ENCODE measurements at places on chromosomes 2 and 18.

GRCh38 chr2:175251425-175252041, 70.0 kb upstream of the ATP5MC3 start:
- DNase-seq, result no peak

- no peak for DNase-seq
Measured at GRCh38 chr2:126616606-126617069, 39.3 kb upstream of the GYPC start.

GRCh38 chr2:127157114-127157513, 50.2 kb upstream of the BIN1 start:
- no peak for DNase-seq

GRCh38 chr2:156818944-156819343, 382.8 kb downstream of the GPD2 start:
- DNase-seq, result no peak

DNA sequence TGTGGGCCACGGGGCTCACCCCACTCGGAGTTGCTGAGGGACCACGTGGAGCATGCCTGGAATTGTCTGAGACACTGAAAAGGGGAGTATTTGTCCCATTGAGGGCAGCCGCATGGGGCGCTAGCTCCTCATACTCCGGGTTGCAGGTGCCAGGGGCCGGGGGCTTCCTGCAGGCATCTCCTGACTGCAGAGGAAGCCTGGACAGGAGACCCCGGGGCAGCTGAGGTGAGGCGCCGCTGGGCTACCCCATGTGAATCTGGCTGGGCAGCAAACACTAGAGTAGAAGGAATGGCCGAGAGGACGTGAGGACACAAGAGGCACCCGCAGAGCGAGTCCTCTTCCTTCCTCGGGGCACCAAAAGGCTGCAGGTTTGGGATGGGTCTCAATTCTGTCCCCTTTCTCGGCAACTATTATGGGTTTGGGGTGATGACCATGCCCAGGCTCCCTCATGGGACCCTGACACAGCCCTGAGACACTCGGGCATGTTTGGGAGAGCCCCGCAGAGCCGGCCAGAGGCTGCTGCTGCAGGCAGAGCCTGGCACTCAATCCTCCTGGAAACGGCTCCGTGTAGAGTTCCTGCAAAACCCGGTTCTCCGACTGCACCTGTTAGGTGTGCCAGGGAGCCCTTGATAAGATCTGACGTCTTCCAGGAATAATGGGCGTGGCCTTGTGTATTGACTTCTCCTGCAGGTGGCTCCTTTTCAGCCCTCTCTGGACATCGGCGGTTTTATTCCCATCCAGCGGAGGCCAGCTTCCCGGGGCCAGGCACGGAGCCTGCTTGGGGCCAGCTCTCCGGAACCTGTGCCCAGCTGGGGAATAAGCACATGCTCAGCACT, 77.0 kb downstream of the CTIF start:
- DNase-seq, result no peak

Data from CD8-positive, alpha-beta memory T cell (primary cell).